ENCODE measurements at places on chromosomes 1 and 21.

GRCh38 chr1:44354268-44354839 is 703 bp downstream of the ERI3 start:
- no peak for DNase-seq

- no peak for DNase-seq
Observed at GRCh38 chr1:37485902-37486679, 11.7 kb downstream of the ZC3H12A start.

- no peak for DNase-seq
Observed at GRCh38 chr21:36915014-36915695, 51.3 kb downstream of the HLCS start.

- no peak for DNase-seq
Observed at GRCh38 chr1:167710836-167711235, 10.9 kb upstream of the MPZL1 start.

DNA sequence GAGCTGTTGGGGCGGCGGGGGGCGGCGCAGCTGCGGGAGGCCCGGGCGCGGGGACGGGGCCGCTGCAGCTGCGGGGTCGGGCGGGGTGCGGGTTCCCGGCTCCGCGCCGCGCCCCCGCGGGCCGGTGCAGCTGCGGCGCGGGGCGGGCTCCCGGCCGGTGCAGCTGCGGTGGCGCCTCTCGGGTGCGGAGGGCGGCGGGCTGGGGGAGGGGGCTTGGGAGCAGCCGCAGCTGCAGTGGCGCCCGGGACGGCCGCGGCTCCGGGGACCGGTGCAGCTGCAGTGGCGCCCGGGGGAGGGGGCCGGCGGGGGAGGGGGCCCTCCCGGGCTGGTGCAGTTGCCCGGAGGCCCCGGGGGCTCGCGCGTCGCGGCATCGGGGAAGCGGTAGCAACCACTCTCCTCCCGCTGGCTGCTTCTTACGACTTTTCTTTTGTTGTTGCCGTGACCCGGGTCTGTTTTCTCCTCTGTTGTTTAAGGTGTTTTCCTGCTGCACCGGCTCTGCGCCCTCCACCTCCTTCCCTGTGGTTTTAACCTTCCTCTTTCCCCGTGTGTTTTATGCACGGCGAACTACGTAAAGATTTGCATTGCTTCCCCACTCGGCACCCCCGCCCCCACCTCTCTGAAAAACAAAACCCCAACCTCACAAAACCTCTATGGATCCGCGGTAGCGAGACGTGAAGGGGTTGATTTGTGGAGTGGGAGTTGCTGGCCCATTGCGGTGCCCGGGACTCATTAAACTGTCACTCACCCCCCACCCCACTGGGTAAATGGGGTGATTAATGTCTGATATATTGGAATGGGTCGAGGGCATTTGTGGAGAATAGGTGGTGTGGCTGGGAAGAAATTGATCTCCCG is 1.7 kb upstream of the ZBTB18 start:
- peak; percentile 49 for DNase-seq

- DNase-seq: no peak
Observed at GRCh38 chr1:84830136-84830535, 62.9 kb downstream of the LPAR3 start.

- DNase-seq: no peak
Observed at GRCh38 chr1:115771847-115772457, 3.4 kb upstream of the CASQ2 start.

GRCh38 chr1:153133743-153134142 is 16.9 kb downstream of the SPRR2G start:
- no peak for DNase-seq

GRCh38 chr1:927748-928147 is 4.0 kb downstream of the SAMD11 start:
- DNase-seq: no peak

- no peak for DNase-seq
Observed at GRCh38 chr1:10639775-10640578, 156.5 kb downstream of the CASZ1 start.

DNA sequence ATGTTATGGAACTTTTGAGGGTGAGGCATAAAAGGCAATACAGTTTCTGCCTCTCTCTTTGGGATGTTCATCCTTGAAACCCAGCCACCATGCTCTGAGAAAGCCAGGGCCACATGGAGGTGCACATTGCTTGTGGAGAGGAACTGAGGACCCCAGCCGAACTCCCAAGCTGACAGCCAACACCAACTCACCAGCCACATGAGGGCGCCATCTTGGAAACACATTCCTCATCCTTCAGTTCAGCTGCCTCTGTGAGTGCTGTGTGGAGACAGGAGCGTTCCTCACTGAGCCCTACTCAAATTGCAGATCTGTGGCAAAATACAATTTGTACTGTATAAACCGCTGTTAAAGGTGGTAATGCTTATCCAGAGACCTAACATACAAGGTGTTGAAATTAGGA is 137.5 kb downstream of the GABPA start:
- no peak for DNase-seq

GRCh38 chr1:223393275-223394214 is at the start of gene CCDC185:
Gene CCDC185, plus strand, starts transcription at chr1:223393415. Its CDS starts 61 bp downstream, at chr1:223393476.
- no peak for DNase-seq

GRCh38 chr1:27955076-27955475 is 4.7 kb upstream of the XKR8 start:
- no peak for DNase-seq

DNA sequence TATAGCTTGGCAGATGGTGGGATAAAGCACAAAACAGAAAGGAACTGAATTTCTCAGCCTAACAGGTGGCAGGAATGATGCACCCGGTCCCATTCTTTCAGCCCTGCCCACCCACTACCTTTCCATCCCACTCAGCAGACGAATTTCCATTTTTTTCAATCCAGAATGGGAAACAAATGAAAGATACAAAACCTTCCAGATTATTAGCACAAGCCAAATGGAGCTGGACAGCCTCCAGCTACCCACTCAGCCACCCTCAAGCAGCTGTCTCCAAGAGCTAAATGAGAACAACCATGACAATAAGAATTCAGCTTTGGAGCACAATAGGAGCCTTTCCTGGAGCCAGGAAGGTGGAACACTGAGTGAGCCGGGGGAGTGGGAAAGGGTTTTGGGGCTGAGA is 96.3 kb upstream of the ST6GALNAC5 start:
- no peak for DNase-seq

- no peak for DNase-seq
Observed at GRCh38 chr21:42959728-42960127, 14.6 kb upstream of the PKNOX1 start.

GRCh38 chr1:115641762-115642167 is at the start of gene VANGL1:
Gene VANGL1, plus strand, starts transcription at chr1:115641970. Its CDS starts 9,444 bp downstream, at chr1:115651414.
- DNase-seq: peak; percentile 43

DNA sequence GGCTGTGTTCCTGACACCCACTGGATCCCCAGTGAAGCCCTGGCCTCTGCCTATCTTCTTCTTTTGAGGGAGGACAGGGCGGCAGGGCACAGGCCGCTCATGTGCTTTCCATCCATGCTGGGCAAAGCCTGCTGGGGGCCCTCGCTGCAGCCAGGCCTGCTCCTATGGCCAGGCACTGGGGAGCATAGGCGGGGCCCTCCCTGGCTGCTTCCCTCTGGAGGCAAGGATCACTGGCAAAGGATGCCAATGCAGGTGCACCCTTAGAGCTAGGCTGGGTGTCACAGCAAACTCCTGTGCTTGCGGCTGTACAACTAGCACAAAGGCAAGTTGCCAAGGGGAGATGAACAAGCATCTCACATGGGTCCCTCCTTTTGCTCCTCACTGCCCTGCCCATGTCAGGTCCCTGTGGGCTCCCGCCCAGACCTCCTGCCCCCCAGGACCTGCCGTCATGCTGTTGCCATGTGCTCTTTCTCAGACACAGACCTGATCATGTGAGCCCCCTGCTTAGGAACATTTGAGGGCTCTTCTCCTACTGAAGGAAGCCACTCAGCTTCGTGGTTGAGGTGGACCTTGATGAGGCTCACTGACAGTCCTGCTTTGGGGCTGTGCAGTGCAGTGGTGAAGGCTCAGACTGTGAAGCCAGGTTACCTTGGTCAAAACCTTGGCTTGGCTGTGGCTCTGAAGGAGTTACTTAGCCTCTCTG is 393.6 kb downstream of the PTPRU start:
- no peak for DNase-seq

DNA sequence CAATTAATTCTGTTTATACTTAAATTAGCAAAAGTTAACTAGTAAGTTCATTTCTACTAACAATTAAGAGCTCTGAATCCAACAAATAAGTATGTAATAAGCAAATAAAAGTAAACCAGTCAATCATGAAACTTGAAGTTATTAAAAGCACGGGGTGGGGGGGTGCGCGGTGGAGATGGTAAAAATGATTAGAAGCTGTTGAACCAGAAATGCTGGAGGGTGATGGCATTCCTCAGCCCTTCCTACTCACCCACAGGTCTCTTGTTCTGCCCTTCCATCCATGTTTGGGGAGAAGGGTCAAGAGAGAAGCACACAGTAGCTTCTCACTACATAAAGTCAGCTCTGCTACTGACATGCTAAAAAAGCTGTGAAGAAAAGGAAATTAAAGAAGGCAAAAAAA is 63.5 kb downstream of the AKT3 start:
- DNase-seq: no peak

DNA sequence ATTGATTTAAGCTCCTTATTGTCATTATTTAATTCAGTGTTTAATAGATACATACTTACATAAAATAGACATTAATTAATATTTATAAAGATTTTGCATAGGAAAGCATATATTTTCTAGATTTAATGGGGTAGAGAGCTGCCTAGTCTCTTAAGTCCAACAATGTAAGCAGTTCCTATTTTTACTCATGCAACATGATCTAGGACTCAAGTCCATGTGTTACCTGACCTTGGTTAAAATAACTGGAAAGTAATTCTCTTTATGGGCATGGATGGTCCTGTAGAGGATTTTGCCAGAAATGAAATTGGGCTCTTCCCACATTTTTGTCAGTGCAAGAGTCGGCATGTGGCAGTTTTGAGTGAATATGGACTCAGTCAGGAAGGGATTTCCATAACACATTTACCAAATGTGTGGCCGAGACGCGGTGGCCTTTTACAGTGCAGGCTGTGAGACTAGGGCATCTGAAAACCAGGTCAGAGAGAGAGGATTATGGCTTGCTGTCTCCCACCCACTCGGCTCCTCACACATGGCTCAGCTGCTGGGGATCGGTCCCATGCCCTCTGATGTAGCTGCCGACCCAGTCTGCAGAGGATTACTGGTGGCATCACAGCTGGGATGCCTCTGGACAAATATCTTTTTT is 6.2 kb upstream of the KIF1B start:
- no peak for DNase-seq

DNA sequence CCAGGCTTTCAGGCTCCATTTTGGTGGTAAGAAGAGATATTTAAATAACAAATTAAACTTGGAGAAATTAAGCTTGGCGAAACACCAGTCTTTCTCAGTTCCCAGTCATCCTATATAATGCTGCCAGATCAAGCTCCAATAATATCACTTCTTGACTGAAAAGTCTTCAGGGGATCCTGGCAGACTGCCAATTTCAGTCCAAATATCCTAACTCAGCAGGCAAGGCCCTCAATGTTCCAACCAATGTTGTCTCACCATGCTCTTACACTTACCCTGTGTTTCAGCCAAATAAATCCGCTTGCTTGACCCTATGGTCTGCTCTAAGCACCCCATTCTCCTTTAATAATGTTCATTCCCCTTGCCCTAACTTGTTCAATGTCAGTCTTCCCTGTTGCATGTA is 39.9 kb upstream of the BCL10 start:
- DNase-seq: no peak

GRCh38 chr1:236687273-236687672 is 974 bp downstream of the ACTN2 start:
- DNase-seq: no peak

DNA sequence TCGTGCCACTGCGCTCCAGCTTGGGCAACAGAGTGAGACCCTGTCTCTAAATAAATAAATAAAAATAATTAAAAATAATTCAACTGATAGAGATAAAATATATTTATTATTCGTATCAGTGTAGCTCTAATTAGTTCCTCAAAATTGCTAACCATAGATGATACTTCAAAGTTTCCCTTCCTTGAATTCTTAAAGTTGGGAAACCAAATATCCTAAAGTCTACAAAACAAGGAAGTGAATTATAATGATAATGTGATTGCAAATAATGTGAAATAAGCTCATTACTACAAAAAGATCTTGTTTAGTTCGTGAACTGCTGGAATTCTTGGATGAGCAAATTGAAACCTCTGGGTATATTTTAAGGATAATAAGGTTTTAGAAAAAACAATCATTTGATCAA is 60.5 kb downstream of the NUP210L start:
- DNase-seq: no peak

DNA sequence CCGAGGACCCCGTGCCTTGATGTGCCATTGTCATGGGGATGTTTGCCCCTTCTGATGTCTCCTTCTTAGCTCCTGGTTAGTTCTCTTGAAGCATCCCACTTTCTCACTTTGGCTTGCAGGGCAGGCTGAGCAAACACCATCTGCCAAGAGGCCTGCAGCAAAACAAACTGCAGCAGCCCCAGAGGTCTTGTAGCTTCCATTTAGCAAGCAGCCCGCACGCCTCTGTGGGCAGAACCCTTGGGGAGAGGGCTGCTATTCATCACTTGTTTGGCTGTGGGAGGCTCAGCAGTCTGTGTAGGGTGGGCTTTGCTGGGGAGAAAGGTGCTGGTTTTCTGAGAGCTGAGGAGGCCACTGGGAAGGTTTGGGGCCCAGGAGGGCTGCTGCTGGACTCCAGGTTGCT is 56.7 kb downstream of the KCNC4 start:
- no peak for DNase-seq

DNA sequence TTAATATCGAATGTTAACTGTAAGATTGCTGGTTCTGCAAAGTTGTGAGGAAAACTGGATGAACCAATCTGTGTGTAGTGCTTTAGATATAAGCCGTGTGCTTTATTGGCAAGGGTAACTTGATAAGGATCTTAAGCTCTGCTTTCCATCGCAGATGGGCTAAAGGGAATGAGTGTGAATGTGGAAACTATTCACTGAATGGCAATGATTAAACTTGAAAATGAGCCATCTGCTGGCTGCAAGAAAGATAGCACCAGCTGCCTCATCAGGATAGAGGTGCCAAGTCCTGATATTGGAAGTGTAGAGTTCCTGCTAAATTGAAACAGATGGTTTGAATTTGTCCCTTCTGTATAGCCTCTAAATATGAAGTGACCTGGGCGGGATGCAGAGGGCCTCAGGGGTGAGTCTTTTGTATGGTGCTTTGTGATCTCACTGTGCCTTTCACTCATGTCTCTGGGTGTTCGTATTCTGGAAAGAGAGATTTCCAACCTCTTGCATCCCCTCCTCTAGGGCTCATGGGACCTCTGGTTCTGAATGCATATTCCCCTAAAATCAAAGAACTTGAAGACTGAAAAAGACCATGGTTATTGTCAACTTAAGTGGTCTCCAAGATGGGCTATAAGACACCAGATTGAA is 9.2 kb downstream of the FCRL3 start:
- no peak for DNase-seq

GRCh38 chr21:40636026-40636425 is 210.9 kb downstream of the DSCAM start:
- DNase-seq: no peak

- no peak for DNase-seq
Observed at GRCh38 chr1:18322368-18323032, 158.2 kb upstream of the KLHDC7A start.

- DNase-seq: no peak
Observed at GRCh38 chr1:26483980-26484379, 11.7 kb downstream of the HMGN2 start.

- DNase-seq: no peak
Observed at GRCh38 chr1:119862276-119862675, 34.0 kb downstream of the ADAM30 start.

- DNase-seq: no peak
Observed at GRCh38 chr1:94773931-94774422, 46.2 kb upstream of the SLC44A3 start.

All from stimulated activated CD4-positive, alpha-beta T cell treated with anti-CD3 and anti-CD28 coated beads, Interleukin-4, amount 100 ng/mL, for 1 hour (primary cell).